Neural crest cell (in vitro differentiated cells): ENCODE measurements at places on chromosomes 7 and 10.

DNA sequence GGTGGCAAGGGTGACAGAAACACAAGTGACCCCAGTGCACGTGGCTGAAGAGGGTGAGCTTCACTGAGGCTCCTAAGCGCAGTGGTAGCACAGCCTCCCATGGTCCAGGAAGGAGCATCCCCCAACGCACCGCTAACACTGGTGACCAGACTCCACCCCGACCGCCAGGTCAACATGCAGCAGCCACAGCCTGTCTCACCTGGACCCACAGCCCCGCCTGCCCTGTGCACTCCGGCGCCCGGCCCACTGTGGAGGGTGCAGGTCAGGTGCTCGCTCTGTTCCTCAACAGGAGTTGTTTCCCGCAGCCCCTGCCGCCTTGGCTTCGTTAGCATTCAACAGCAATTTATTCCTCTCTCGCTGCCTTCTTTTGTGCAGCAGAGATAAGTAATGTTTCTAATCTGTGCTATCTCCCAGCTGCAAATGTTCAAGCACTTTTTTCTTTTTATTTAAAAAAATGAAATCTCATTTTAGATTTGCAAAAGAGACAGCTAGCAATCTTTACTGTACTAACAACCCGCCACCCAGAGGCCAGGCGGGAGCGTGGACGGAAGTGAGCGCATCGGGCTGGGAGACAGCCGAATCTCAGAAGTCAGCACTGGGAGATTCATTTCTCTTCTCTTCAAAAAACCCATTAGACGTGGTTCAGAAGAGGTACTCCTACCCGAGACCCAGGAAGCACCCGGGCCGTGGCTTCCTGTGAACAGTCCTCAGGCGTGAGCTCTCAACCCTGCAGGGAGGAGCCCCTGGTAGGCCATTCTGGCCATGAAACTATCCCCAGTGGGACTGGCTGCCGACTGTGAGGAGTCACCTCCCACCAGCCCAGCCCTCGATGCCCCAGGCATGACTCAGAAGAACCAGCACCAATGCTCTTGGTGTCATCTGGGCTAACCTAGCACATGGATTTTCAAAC is 133.4 kb downstream of the MAD1L1 start:
- H3K4me1 ChIP-seq: peaks cover 43% of the 10 kb centered on the region
- DNase-seq: no peak
- no peak overlapping the region for H3K27ac ChIP-seq
- no peaks in the 10 kb centered on the region for H3K27me3 ChIP-seq
- H3K36me3 ChIP-seq: peaks cover 8% of the 10 kb centered on the region
- H3K4me3 ChIP-seq: no peak overlapping the region

DNA sequence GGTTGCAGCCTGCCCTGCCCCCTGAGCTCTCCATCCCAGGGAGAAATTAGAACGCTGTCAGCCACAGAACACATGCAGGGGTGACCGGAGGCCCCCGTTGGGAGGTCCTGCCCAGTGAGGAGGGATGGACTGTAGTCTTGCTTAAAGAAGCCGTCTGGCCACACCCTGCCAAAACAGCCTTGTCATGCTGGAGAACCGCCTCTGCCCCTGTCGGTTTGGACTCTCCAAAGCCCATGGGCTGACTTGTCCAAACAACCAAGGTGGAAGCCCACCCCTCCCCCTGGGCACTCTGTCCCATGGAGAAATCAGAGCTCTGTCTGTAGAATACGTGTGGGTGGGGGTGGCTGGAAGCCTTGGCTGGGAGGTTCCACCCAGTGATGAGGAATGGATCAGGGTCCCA is 12.7 kb upstream of the TBATA start:
- H3K4me3 ChIP-seq: no peak overlapping the region
- H3K36me3 ChIP-seq: no peaks in the 10 kb centered on the region

GRCh38 chr7:41918597-41918996 is 215.7 kb upstream of the INHBA start:
- no peak overlapping the region for H3K27ac ChIP-seq
- no peak for DNase-seq
- H3K27me3 ChIP-seq: no peaks in the 10 kb centered on the region
- no peaks in the 10 kb centered on the region for H3K36me3 ChIP-seq

DNA sequence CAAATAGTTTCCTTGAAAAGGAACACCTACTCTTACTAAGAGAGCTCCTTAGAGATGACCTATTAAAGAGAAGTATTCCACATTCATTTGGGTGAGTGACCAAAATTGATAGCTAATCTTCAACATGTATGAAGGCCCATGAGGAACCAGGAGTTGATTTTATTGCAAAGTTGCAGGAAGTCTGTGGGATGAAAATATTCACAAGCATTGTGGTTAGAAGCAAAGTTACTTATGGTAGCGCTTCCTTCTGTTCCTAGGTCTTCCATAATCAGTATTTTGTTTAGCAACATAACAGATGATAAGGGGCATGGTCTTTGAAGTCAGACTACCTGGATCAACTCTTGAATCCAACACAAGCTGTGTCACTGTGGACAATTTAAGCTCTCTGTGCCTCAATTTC is 164.5 kb downstream of the DGKB start:
- no peaks in the 10 kb centered on the region for H3K4me1 ChIP-seq
- no peak overlapping the region for H3K4me3 ChIP-seq
- DNase-seq: no peak
